ENCODE measurements at places on chromosomes 3 and 15.

DNA sequence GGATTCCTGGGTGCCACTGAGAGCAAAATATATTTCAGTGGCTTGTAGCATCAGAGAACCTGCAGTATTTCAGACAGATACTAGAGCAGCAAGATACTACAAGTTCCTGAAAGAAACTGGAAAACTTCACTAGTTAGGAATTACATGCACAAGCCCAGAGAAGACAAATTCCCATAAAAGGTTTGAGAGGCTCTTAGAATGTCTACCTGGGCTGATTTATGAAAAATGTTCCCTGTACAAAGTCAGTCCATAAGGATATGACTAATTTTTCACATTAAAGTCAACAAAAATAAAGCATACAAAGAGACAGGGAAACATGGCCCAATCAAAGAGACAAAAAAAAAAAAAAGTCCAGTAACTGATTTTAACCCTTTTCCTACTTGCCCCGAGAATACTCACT is 302.6 kb downstream of the POLQ start:
- DNase-seq, result peak; percentile 29

- DNase-seq, result peak; percentile 40
Measured at GRCh38 chr3:57757642-57758297, 1.7 kb downstream of the SLMAP start.

- DNase-seq, result peak; percentile 44
Measured at GRCh38 chr3:71389911-71390573, 193.5 kb downstream of the FOXP1 start.

- DNase-seq, result peak; percentile 37
Measured at GRCh38 chr3:19885468-19885867, 48.5 kb downstream of the EFHB start.

GRCh38 chr15:90412356-90413194 is 24.5 kb downstream of the IQGAP1 start:
- peak; percentile 97 for DNase-seq

GRCh38 chr3:51622413-51622812 is 48.6 kb upstream of the TEX264 start:
- DNase-seq, result peak; percentile 39

- DNase-seq, result no peak
Measured at GRCh38 chr3:133989936-133990702, 39.6 kb downstream of the SLCO2A1 start.

GRCh38 chr15:98402486-98402885 is 245.9 kb upstream of the IGF1R start:
- DNase-seq, result no peak

- no peak for DNase-seq
Measured at GRCh38 chr15:68442903-68443302, 10.9 kb upstream of the ITGA11 start.

DNA sequence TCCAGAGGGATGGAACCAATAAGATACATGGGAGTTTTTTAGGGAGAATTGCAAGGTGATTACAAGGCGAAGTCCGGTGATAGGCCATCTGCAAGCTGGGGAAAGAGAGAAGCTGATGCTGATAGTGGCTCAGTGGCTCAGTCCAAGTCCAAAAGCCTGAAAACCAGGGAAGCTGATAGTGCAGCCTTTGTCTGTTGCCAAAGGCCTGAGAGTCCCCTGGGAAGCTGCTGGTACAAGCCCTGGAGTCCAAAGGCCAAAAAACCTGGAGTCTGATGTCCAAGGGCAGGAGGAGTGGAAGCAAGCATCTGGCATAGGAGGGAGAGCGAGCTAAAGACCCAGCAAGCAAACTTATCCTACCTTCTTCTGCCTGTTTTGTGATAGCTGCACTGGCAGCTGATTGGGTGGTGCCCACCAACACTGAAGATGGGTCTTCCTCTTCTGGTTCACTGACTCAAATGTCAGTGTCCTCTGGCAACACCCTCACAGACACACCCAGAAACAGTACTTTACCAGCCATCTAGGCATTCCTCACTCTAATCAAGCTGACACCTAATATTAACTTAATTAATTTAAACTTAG is 16.7 kb downstream of the TFG start:
- DNase-seq, result no peak

DNA sequence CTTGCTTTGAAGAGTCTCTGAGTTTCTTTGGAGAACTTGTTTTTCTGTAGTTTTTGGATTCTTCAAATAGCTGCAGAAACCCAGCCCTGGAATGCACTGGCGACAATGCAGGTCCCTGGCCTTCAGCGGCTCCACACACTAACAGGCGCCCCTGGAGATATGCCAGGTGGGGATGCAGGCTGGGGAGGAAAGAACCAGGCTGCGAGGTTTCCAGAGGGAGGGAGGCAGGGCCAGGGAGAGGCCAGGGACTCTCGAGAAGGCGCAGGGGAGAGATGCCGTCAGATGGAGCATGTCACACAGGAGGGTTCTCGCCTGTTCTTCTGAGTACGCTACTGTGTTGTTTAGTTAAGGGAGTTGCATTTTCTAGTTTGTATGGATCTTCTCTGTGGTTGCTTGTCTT is 283.1 kb downstream of the GABRG3 start:
- DNase-seq, result no peak

DNA sequence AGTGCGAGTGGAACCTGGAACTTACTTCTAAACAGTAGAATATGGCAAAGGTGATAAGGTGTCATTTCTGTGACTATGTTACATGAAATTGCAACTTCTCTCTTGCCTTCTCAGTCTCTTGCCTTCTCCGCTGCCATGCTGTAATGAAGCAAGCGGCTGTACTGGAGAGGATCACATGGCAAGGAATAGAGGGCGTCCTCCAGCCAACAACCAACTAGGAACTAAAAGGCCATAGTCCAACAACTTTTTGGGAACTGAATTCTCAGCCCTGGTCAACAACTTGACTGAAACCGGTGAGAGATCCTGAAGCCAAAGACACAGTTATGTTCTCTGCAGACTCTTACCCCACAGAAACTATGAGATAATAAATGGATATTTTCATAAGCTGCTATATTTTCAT is 143.5 kb downstream of the P3H2 start:
- DNase-seq, result no peak

GRCh38 chr15:42499858-42500609 is 4.6 kb downstream of the SNAP23 start:
- DNase-seq, result no peak

- no peak for DNase-seq
Measured at GRCh38 chr3:125292015-125292414, 79.5 kb upstream of the SLC12A8 start.

GRCh38 chr15:59539799-59540198 is 71.8 kb upstream of the GCNT3 start:
- peak; percentile 42 for DNase-seq

GRCh38 chr3:10688126-10688525 is 127.9 kb upstream of the SLC6A11 start:
- no peak for DNase-seq

DNA sequence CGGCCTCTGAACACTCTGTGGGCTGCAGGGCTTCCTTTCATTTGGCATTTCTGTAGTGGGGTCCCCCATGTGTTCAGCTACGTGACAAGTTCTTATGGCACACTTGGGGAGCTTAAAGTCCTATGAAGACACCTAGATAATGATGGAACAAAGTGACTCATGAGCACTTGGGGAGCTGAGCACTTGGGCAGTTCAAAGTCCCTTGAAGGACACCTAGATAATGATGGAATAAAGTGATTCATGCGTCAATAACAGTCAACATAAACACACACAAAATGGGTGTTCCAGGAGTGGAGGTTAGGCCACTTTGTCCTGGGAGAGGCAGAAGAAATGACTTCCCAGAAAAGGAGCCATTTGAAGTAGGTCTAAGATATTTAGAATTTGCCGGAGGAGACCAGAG is 66.6 kb downstream of the LDHAL6B start:
- no peak for DNase-seq

DNA sequence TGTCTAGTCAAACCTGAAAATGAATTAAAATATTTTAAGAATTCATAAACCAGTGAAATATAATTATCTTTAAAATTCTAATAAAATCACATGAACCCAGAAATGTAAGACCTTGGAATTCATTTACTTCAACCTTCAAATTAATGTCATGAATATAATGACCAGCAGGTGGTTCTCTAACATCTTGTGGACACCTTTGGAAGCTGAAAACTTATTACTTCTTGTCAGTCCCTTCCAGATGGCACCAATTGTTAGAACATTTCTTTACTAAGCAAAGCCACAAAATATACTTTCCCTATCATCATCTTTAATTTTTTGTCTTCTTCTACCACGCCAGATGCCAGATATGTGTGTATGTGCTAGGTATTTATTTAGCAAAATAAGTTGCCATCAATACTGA is 240.0 kb downstream of the MBNL1 start:
- DNase-seq, result peak; percentile 40

- no peak for DNase-seq
Measured at GRCh38 chr15:65920121-65920520, 50.8 kb downstream of the RAB11A start.

DNA sequence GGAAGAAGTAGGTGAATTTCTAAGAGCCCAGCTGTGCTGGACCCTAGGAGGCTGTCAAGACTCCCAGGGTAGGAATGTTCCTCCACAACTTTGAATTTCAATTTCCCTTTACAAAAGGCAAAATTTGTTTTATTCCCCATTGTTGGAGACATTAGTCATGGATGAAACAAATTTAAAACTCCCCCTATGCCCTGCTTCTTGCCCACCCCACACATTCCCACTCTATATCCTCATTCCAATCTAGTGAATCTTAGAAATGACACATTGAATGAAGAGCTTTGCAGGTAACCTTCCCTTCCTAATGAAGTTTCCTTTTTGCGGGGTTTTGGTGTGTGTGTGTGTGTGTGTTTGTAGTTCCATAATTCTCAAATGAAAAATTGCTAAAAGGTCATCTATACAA is 72.6 kb downstream of the CCNL1 start:
- peak; percentile 89 for DNase-seq

GRCh38 chr3:125132815-125133214 is 77.0 kb upstream of the HEG1 start:
- DNase-seq, result no peak

DNA sequence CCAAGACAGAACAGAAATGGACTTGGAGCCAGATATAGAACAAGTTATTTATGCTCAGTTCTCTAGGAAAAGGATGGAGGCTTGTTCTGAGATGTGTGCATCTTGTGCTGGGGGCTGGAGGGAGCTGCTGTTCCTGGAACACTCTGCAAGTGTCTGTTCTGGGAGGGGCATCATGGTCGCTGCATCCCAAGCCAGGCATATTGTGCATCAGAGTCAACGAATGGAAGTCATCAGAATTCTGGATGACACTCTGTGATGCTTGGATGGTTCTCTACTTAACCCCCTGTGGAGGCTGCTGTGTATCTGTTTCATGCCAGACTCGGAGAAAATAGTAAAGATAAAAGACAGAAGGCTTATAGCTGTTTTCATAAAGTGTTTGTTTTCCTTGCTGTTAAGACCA is 34.7 kb downstream of the RPL22L1 start:
- no peak for DNase-seq

GRCh38 chr3:138769616-138770015 is 65.1 kb downstream of the PIK3CB start:
- no peak for DNase-seq

DNA sequence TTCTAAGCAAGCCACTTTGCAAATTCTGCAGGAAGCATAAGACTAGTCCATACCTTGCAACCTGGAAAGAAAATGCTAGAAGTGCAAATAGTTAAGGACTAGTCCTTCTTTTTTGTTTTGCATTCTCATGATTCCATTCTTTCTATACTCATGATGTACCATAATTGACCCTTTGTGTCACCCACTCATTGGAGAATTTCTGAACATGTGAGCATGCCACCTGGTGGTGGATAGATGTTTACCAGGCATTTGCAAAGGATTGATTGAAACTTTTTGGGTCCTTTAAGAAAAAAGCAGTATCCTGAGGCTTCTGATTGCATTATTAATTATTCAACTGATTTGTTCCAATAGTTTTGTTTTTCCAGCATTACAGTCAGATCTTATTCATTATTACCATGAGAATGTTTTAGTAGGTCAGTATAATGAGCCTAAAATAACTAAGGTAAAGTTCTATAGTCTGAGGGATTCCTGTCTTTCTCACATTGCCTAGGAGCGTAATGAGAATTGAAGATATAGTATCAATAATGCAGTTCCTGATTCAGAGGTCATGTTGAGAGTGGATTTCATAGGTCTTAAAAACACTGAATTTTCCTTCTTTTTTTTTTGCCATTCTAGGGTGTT is 20.2 kb upstream of the DIPK2A start:
- peak; percentile 53 for DNase-seq

- no peak for DNase-seq
Measured at GRCh38 chr3:10360478-10360877, 39.6 kb upstream of the SEC13 start.

GRCh38 chr3:187741403-187742350 is 3.6 kb downstream of the BCL6 start:
- DNase-seq, result peak; percentile 69

DNA sequence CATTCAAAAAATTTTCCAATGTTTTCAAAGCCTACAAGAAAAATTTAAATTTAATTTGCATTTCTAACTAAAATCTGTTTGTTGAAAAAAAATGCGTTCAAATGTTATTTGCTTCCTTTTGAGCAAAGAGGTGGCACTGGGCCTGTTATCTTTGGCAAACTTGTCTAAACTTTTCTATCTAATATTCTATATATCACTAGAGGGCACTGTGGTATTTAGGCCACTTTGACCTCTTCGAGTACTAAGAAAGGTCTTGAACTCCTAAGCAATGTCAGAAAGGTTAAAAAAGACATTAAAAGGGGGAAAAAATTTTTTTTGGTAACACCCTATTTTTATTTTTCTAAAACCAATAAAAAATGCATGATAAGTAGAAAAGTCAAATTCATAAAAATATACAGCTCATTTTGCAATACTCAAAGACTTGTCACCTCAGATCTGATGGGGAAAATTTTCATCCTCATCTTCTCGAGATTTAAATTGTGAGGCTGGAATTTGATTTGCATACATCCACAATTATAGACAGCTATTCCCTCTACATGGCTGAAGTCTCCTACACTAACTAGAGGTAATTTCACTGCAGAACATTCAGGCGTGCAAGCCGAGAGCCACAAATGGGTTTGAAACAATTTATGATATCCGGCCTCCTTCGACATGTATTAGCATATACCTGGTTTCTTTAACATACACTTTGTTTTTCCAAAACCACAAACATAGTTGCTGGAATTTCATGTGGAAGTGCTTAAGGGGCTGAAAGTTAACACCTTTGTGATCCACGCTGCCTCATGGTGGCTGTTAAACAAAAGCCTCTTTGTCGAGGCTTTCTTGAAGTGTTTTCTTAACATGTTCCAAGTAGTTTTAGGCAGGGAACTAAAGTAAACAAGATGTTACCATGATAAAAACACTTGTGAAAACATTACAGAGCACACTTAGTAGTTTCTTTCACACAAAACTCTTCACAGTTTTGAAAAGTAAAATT is 576.4 kb downstream of the FOXP1 start:
- peak; percentile 87 for DNase-seq

GRCh38 chr3:187063286-187064121 is 75.8 kb downstream of the RPL39L start:
- DNase-seq, result peak; percentile 93

DNA sequence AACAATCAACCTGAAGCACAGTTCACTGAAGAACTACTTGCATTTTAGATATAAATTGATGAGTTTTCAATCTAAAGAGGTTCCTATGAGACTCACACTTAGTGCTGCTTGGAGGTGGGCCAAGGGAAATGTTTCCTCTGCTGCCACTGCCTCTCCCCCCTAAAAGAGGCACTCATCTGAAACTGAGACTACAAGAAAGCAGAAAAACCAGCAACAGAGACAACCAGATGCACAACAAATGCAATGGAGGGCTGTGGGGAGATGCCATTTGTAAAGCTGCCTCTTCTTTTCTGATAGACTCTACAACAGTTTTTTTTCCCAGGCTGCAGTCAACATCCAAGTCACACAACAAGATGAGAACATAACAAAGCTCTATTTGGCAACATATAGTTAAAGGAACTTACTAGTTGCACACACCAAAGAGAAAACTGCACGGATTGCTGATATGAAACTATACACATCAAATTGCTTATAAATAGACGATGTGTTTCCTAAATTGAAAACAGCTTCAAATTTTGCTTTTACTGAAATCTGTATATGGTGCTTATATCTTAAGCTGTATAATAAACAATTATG is 11.0 kb downstream of the TSPAN3 start:
- no peak for DNase-seq
